ENCODE measurements at places on chromosomes 12 and 14. TPM values are rescaled to one million over a fixed set of nuclear protein-coding genes. Genes with fewer than 3 reads are reported as not detected.

Gene DDN
- total RNA-seq = not detected

Gene SETD1B
- total RNA-seq = 27.5 TPM

DNA sequence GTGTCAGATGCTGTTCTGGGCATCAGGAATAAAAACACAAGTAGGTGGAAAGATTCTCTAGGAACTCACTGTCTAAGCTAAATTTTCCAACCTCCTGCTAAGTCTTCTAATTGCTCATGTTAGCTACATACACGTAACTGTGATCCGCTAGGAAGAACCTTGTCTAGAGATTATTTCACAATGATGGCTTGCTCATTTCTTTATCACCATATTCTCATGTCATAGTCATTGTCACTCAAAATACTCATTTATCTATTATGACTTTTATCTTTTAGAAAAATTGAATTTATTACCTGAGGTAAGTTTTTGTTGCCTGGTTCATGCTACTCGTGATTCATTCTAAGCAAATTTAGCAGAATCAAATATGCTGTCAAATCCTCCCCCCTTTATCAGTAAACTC lies 1402.4 kb upstream of the FLRT2 start:
- DNase-seq = no peak

Gene LEMD3
- 102 TPM for total RNA-seq

GRCh38 chr12:12701457-12701856 lies 5.5 kb upstream of the GPR19 start:
- DNase-seq = no peak

- DNase-seq = peak; percentile 96
Observed at GRCh38 chr12:10721651-10722501, 1.2 kb downstream of the YBX3 start.

Gene PEBP1
- total RNA-seq = 538 TPM

GRCh38 chr14:22884738-22885523 lies 1.9 kb downstream of the REM2 start:
- DNase-seq = no peak
